ENCODE measurements at places on chromosomes 12 and 14.

DNA sequence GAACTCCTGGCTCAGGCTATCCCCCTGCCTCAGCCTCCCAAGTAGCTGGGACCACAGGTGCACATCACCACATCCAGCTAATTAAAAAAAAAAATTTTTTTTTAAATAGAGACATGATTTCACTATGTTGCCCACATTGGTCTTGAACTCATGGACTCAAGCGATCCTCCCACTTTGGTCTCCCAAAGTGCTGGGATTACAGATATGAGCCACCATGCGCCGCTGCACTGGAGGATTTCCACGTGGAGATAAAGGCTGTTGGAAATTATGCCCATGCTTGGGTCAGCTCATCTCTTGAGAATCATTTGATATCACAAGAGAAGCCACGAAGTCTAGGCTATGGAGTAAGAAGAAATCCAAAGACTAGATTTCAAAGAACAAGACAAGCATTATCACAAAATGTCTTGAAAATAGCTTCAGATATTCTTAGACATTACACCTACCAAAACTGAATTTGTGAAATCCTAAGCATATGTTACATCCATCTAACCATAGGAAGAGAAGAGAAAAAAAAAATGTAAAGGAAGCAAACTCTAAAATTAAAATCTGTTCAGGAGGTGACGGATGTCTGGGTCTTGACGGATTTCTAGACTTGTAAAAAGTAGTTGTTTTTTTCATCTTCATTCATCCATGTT, 99.1 kb downstream of the PTPN11 start:
- DNase-seq: no peak

DNA sequence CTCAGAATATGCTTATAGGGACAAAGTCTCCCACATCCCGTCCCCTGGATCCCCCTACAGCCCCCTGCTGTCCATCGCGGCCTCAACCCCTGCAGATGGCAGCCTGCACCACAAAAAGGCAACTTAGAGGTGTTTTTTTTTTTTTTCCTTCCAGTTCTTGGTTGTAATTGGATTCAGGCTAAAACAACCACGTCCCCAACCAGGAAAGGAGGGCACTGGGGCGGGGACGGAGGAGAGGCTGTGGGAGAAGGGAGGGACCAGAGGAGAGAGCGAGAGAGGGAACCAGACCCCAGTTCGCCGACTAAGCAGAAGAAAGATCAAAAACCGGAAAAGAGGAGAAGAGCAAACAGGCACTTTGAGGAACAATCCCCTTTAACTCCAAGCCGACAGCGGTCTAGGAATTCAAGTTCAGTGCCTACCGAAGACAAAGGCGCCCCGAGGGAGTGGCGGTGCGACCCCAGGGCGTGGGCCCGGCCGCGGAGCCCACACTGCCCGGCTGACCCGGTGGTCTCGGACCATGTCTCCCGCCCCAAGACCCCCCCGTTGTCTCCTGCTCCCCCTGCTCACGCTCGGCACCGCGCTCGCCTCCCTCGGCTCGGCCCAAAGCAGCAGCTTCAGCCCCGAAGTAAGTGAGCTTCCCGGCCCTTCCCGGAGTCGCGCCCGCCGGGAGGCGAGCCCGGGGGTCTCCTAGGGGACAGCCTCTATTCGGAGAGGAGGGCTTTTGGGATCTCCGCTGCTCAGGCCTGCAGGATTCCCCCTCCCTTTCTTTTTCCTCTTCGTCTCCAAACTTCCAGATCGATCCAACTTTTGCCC, at the start of gene MMP14:
Gene MMP14, plus strand, starts transcription at position 285 of the 813 bp plus-strand sequence. Its CDS starts 233 bp downstream, at position 518.
- no peak for DNase-seq

- no peak for DNase-seq
Measured at GRCh38 chr12:24360461-24360860, 411.0 kb upstream of the SOX5 start.

DNA sequence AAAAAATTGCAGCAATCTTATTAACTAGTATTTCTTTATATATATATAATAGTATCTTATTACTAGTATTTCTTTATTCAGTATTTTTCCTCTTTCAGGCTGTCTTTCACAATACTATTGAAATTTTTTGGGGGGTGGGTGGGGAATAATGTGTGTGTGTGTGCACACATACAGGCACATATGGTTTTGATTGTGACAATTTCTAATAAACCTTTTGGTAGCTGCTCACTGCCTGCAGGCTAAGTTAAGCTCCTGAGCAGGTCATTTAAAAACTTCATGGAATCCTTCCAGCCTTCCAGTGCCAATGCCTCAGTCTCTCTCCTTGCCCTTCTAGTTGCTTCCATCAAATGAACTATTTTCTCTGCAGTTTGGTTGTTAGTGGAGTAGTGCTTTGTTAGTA, 490.1 kb downstream of the PCNX1 start:
- DNase-seq: no peak

GRCh38 chr12:27940756-27941402, 31.7 kb downstream of the PTHLH start:
- DNase-seq: peak; percentile 58

GRCh38 chr12:59763835-59764234, 168.0 kb downstream of the SLC16A7 start:
- no peak for DNase-seq

- no peak for DNase-seq
Measured at GRCh38 chr12:109693653-109694600, 19.7 kb upstream of the FAM222A start.

DNA sequence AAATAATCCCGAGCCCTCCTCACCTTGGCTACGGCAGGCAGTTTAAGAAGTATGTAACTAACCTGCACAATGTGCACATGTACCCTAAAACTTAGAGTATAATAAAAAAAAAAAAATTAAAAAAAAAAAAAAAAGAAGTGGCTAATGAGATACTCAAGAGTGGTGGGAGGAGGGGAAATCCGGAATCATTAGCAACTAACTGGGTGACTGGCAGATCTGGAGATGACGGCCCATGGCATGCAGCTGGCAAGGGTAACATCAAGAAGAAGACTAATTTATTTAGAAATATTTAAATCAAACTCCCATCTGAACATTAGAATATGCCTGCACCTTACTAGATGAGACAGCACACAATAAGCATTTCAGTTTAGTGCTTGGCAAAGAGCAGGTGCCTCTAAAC, 52.3 kb upstream of the TMCC3 start:
- DNase-seq: no peak

DNA sequence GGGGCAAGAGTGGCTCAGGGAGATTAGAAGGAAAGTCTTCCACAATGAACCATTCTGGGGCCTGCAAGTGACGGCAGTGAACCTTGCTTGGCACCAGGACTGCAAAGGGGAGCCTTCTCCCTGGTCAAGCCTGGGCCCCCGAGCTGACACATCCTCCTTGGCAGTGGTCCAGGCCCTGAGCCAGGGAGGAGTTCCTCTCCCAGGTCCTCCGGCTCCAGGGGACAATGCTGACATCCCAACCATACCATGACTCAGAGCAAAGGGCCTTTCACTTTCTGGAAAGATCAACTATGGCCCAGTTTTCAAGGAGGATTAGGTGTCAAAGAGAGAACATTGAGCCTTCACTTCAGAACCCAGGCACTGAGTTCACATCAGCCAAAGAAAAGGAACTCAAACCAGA, 756.5 kb upstream of the TBX3 start:
- DNase-seq: no peak

- DNase-seq: no peak
Measured at GRCh38 chr12:12217018-12217359, 49.9 kb downstream of the LRP6 start.

DNA sequence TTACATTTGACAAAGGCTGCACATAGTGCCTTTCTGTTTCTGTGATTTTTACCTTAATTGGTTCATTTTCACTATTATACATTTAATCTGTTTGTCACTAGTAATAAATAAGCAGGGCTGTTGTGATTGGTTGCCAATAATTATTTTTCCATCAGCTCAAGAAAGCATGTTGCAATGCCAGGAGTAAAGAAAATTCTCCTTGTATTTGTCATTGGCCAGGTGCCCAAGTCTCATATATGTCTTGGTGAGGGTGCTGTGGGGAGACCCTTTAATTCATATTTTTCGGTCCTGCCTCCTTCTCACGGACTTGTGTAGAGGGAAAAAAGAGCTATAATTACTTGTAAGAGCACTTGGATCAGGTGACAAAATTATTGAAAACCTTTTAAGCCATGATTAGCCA, 108.0 kb downstream of the KITLG start:
- no peak for DNase-seq

DNA sequence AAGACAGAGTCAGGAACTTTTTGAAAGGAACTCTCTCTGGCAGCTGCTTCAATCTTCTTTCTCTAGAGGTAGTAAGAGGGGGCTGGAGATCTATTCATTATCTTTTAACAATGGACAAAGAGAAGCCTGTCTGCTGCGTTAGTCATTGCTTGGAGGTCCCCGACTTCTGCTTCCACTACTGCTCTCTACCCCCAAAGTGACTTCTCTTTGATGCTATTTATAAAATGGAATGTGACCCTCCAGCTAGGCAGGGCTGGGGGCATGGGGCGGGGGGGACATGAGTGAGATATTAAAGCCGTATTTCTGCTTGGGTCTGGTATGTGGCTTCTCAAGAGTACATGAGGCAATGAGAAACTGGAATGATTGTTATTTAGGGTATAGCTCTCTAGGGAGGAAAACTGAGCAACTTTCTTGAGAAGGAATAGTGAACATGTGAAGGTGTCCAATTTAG, 41.4 kb upstream of the NUDT4 start:
- no peak for DNase-seq

DNA sequence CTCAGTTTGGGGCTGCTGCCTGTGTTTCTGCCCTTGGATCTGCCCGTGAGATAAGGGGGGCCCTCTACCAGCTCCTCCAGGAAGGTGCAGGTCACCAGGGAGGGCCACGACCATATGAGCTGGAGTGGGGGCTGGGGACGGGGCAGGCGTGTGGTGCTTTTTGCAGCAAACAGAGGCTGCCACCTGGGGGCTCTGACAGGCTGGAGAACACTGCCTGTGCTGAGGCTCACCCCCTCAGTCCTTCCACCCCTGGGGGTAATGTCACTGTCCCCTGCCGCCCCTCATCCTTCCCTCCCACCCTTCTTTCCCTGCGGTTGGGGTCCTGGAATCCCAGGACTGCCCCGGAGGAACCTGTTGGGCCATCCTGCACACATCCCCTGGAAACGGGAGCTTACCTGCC, 3.2 kb downstream of the PLD4 start:
- no peak for DNase-seq

DNA sequence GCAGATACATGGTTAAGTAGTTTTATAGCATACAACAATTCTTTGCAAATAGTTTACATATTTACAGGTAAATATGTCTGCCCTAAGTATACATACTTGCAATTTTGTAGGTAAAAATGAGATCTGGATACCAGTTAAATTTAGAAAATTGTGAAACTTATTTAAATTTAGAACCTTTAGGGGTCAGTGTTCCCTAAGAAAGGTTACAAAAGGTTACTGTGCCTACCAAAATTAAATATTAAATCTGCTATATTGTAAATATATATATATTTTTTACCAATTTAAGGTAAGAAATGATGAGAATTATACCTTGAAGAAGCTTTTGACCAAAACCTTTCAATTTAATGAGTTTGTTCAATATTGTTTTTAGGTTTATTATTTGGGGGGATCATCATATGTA, 54.0 kb downstream of the MIPOL1 start:
- no peak for DNase-seq

DNA sequence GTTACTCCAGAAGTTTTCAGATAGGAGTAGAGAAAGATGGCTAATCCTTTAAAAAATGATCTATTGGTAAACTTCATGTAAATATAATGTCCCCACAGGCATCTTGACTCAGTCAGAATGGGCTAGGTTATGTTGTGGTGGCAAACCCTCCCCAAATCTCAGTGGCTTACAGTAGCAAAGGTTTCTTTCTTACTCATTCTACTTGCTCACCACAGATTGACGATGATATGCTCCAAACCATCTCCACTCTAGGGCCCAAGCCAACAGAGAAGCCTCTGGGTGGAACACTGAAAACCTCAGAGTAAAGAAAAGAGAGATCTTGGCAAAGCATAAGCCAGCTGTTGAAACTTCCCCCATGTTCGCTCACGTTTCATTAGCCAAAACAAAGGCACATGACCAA, 146.4 kb downstream of the EMP1 start:
- DNase-seq: no peak

- no peak for DNase-seq
Measured at GRCh38 chr12:122902854-122903692, 7.1 kb upstream of the VPS37B start.

GRCh38 chr12:122148657-122149056, 25.4 kb downstream of the IL31 start:
- DNase-seq: no peak

DNA sequence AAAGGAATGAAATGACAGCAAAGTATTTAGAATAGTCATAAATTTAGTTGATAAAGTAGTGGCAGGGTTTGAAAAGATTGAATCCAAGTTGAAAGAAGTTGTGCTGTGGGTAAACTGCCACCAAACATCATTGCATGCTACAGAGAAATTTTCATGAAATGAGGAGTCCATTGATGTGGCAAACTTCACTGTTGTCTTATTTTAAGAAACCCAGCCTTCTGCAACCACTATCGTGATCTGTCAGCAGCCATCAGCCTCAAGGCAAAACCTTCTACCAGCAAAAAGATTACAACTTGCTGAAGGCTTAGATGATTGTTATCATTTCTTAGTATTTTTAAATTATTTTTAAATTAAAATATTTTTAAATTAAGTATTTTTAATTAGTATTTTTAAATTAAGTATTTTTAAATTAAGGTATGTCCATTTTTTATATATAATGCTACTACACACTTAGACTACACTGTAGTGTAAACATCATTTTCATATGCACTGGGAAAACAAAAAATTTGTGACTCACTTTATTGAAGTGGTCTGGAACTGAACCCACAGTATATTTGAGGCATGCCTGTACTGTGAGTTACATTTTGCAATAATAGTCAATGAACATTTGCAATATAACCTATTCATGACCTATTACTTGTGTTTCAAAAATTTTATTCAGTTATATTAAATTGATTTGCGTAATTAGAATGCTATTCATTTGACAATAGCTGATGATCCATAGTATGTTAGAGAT, 67.2 kb upstream of the SYT1 start:
- DNase-seq: no peak

DNA sequence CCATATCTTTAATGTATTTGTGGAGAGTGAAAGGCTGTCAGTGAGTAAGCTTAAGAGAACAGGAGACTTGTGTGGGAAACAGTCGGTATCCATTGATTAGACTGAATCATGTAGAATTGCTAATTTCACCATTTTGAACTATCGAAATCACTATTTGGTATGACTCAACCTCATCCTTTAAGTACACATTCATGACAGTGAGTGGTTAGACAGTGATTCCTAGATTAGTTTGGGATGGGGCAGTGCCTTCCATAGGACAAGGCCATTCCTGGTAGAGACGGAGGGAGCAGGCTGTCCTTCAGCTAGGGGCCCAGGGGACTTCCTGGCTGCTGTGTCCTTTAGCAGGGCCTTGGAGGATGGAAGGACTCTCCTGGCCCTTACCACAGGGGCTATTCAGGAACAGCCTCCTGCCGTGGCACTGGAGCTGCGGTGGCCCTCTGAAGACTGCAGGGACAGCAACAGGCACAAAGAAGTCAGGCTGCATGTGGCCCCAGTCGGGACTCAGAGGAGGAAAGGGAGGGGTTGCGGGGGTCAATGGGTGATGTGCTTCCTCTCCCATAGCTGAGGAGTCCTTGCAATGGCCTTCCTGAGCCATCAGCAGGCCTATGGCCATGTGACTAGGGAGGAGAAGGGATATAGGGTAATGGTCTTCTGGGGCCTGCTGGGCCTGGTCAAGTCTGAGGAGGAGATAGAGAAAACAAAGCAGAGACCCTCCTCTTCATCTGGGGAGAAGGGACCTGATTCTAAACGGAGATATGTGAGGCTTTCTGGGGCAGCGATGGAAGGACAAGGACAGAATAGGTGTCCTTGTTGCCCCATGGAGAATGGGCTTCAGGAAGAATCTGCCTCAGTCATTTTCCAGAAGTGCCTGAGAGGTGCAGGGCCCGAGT, 11.2 kb downstream of the SERPINA1 start:
- no peak for DNase-seq

GRCh38 chr12:100138048-100138802, 4.4 kb downstream of the BLTP3B start:
- DNase-seq: no peak
